ENCODE measurements at places on chromosomes 16 and 17.

DNA sequence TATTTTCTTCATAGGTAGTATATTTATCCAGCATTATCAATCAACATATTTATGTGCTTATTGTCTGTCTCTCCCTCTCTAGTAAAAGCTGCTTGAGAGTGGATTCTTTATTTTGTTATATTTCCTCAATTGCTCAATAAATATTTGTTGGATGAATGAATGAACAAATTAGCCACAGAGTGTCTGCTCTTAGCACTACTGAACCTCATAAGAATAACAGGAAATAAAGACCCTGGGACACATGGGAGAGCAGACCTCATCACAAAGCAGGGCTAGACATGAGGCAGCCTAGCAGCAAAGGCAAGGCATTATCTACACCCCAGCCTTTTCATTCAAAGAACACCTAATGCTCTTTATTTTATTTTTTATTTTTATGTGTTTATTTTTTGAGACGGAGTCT lies 34.9 kb upstream of the TANC2 start:
- no peak for DNase-seq

DNA sequence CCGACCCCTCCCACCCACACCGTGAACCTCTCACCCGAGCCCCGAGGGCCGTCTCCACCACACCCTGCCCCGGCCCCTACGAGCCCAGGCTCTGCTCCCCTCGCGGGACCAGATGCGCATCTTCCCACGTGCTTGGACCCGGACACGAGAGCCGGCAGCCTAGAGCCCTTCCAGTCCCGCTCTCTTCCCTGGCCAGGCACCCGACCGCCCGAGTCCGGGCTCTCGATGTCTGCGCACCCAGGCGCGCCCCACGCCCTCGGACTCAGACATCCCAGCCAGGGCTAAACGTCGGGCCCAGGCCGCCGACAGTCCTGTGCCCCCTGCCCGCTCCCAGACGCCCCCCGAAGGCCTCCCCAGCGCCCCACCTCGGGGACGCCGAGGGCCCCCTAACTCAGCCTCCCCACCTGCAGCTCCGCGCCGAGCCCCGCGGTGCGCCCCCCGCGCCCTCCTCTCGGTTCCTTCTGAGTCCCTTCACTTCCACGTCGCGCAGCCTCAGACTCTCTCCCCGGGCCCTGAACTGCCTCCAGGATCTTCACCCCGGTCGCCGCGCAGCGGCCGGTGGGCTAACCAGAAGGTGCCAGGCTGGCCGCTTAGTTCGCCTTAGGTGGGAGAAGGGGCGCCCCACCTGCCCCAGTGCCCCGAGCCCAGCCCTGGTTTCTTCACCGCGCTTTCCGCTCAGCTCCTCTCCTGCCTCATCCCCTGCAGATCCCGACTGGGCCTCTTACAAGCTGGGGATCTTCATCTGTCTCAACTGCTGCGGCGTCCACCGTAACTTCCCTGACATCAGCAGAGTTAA lies 688 bp downstream of the ADAP2 start:
- DNase-seq = no peak

DNA sequence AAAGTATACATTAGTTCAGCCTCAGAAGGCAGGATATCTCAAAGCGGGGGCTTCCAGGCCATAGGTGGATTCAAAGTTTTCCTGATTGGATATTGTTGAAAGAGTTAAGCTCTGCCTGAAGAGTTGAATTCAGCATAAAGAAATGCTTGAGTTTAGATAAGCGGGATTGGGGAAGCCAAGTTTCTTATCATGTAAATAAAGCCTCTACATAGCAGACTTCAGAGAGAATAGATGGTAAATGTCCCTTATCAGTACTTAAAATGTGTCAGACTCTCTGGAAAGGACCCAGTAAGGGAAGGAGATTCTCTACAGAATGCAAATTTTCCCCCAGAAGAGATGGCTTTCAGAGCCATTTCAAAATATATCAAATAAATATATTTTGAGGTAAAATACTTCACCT lies 423.5 kb downstream of the SHISA9 start:
- DNase-seq = no peak

DNA sequence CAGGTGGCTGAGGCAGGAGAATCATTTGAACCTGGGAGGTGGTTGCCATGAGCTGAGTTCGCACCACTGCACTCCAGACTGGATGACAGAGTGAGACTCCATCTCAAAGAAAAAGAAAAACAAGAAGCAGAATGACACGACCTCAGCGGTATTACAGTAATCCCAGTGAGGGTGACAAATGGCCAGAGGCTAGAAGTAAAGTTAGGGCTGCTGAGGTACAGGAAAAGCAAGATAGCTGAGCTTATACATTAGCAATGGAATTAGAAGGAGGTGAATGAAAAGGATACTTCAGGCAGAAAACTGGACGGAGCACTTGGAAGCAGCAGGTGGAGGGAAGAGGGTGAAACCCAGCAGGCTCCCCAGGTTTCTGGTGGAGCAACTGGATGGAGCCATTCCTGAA lies 26.1 kb upstream of the AMZ2 start:
- DNase-seq = no peak

DNA sequence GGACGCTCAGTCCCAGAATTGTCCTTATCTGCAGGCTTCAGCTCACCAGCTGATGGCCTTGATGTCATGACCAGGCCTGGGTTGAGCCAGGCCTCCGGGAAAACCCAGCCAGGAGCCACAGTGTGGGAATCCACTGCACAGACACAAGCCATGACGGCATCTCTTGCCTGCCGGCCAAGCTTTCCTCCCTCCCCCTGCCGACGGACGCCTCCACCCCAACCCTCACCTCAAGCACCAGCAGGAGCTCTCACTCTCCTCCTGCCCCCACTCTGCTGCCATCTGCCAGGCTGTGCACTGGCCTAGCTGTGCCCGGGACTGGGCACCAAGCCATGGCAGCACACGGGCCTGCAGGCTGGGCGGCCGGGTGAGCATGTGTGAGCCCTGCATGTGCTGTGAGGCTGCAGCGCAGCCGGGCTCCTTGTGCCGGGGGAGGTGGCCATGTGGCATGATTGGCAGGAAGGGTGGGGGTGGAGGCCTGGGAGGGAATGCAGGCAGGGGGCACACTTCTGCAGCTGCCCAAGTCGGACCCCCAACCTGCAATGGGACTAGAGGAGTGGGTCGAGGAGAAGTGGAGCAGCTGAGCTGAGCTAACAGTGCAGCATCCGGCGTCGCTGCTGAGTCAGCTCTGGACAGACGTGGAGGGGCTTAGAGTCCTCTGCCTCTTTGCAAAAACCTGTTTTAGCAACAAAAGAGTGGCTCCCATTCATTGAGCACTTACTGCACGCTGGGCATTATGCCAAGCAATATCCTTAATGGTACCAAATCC lies 268.5 kb downstream of the CBLN1 start:
- DNase-seq = no peak

- DNase-seq = peak; percentile 11
Observed at GRCh38 chr16:21277927-21278706, at the start of gene CRYM. Gene CRYM, minus strand, starts transcription at chr16:21278290. Its CDS starts 39 bp downstream, at chr16:21278251.

DNA sequence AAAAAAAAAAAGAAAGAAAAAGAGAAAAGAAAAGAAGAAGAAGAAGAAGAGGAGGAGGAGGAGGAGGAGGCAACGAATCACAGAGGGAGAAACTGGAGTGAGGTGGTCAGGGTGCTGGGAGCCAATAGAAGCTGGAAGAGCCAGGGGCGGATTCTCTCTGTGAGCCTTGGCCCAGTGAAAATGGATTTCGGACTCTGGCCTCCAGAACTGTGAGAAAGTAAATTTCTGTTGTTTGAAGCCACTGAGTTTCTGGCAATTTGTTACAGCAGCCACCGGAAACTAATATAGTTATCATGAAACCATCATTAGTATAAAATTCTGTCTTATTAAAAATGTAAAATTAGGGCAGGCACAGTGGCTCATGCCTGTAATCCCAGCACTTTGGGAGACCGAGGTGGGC lies 27.7 kb upstream of the WFIKKN2 start:
- DNase-seq = no peak

DNA sequence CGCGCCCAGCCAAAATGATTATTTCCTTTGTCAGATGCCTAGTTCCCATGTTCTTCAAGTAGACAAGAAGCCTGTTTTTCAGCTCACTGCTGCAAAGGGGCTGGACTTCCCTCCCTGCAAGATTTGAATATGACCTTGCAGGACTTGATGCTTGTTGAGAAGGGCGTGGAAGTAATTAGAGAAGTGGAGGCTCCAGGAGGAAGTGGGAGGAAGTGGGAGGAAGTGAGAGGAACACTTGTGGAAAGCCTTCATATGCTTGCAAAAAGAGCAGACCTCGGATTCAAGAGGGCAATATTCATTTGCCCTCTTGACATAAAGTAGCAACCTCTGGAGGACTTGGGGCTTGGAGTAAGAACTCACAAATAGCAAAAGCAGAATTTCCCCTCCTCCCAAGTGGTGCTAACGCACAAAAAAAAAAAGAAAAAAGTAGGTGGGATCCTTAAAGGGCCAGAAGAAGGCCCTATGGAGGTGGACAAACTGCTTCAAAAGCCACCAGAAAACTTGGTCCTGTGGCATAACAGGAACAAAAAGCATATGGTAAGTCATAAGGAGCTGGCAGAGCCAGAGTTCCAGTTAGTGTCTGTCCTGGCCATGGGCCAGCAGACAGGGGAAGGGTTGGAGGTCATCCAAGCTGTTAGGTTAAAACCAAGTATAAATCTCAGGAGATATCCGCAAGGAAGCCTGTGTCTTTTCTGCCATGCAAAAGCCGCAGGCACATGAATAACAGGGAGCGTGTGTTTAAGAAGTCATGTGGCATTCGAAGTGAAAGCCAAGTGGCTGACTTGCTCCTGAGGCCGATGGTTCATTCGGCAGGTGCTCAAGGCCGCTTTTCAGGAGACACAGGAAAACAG lies 20.6 kb upstream of the PRKAR1A start:
- DNase-seq = no peak

GRCh38 chr16:10831894-10832886 lies 13.6 kb upstream of the TVP23A start:
- DNase-seq = no peak

GRCh38 chr17:43224146-43224705 lies 4.2 kb downstream of the CCDC200 start:
- DNase-seq = no peak

- DNase-seq = no peak
Observed at GRCh38 chr17:75888484-75888883, 8.3 kb downstream of the TRIM65 start.

- no peak for DNase-seq
Observed at GRCh38 chr17:31650756-31651520, 208.1 kb downstream of the COPRS start.

DNA sequence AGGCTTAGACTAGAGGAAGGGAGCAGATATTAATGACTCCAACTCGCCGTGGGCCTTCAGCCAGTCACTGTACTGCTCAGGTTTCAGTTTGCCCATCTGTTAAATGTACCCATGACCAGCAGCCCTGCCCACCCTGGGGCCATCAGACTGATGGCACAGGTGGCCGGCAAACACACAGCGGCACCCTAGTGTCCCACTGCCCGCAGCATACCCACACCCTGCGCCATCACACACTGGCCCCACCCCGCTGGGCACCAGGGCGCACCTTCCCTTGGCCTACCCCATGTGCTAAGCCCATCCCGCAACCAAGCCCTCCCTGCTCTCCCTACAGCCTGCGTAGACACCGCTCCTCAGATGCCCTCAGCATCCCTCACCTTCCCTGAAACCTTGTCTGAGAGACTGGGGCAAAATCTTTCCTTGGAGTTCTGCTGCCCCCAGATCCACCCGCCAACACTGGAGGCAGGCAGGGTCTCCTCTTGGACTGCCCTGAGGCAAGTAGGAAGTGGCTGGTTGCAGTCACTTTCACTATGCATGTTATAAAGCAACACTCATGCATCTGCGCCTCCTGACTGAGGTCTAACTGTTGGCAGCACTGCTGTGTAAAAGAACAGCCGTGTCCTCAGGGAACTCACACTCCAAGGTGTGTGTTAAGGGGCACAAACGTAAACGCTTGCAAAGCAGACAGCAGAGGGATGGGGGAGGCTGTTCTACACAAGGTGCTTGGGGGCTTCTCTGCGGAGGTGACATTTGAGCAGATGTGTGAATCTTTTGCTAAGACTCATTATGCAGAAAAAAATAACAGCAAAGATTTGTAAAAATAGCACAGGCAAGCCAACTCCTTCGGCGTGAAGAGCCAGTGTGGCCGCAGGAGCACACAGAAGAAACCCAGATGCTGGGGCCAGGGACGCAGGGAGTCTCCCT lies 6.7 kb upstream of the BCAR1 start:
- DNase-seq = no peak

DNA sequence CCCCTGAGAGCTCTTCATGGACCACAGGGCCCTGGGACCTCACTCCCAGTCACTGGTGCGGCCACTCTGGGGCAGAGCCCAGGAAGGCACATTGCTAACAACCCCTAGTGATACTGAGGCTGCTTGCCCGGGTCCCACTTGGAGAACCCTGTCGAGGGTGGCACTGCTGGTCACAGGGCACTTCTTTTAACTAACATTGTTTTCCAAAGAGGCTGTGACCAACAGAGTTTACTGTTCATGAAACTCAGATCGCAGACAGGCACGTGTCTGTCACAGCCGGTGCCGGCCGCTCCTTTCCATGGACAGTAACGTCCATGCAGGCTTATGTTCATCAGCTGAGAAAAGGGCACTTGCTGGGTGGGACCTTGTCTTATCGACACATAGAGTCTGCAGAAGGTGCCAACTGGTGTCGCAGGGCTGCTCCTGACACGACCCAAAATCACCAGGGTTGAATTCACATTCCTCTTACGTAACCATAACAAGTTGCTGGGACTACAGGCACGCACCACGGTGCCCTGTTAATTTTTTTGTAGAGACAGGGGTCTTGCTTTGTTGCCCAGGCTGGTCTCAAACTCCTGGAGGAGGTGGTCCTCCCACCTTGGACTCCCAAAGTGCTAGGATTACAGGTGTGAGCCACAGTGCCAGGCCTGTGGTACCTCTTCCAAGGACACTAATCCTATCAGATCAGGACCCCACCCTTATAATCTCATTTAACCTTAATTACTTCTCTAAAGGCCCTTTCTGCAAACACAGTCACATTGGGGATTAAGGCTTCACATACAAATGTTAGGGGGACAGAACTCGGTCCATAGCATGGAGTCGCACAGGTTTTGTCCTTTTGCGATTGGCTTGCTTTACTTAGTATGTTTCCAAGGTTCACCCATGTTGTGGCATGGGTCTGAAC lies 1.2 kb upstream of the ZC3H18 start:
- DNase-seq = no peak

DNA sequence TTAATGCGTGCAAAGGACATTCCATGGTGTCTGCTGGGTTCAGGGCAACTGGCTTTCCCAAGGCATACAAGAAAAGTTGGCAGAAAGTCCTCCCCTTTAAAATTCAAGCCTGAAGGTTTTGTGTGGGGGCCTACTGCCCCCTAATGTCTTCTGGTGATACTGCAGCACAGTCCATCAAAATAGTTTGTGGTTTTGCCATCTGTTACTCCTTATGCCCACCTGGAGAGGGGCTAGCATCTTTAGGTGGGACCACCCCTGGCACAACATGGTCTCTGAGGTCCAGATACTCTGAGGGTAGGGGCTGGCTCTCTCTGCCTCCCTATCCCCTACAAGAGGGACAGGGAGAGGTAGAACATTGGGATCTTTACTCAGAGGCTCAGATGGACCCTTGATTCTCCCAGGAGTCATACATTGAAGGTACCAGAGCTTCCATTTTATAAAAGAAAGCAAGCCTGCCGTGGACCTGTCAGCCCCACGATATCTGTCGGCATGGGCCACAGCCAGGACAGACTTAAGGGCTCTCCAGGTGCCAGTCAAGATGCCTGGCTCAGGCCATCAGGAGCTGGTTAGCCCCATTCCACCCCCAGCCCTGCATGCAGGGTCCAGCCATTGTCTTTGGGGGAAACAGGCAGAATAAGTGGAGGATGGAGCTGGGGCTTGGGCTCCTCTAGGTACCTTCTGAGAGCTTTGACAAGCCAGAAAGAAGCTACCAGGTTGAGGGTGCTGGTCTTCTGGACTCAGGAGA lies 6.3 kb downstream of the ESRP2 start:
- peak; percentile 41 for DNase-seq
